Fibroblast of the aortic adventitia (primary cell): ENCODE measurements at places on chromosomes 7 and 10. TPM values are rescaled to one million over a fixed set of nuclear protein-coding genes. Genes with fewer than 3 reads are reported as not detected.

The UBTD1 gene
- 22.1 and 35.2 TPM in 2 replicates for total RNA-seq

The LIPF gene
- not detected in 2 replicates for total RNA-seq

The KLLN gene
- 0.99 and 2.0 TPM in 2 replicates for total RNA-seq

The ANKRD22 gene
- total RNA-seq: 0.09 and 0.33 TPM in 2 replicates

The CCL24 gene
- total RNA-seq: not detected in 2 replicates

The NPTX2 gene
- total RNA-seq: 0.25 and 2.5 TPM in 2 replicates

The MSRB2 gene
- total RNA-seq: 7.3 and 12.0 TPM in 2 replicates
